AG04450 (cell line): ENCODE measurements at places on chromosomes 6 and 20.
A peak's percentile ranks its signal among the peaks of the same experiment; 100 is the strongest.

DNA sequence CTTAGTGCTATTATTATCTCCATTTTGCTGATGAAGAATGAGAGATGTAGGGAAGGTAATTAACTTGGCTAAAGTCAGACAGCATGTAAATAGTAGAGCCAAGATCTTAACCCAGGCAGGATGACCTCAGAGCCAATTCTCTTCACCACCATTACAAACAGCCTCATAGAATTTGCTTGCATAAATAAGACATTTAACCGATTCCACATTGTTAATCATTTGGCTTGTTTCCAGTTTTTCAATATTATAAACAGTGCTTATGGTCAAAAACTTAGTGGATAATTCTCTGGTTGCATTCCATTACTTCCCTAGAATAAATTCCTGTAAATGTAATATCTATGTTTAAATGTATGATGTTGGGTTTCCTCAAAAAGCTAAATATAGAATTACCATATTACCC is 19.1 kb upstream of the PRDM1 start:
- DNase-seq = no peak

DNA sequence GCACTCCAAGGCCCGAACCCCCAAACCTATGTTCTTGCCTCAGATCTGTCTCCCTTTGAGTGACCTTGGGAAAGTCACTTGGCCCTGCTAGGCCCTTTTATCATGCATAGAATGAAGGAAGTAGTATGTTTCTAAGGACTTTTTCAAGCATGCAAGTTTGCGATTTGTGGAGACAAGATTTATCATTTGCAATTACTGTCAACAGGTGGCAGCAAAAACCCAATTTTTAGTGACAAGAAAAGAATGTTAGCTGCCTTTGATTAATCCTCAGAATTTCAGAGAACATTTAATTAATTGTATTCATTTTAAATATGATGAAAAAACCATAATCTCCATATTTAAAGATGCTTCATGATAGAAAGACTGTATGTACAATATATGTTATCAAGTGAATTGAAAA is 28.3 kb upstream of the PREP start:
- peak; percentile 15 for DNase-seq

DNA sequence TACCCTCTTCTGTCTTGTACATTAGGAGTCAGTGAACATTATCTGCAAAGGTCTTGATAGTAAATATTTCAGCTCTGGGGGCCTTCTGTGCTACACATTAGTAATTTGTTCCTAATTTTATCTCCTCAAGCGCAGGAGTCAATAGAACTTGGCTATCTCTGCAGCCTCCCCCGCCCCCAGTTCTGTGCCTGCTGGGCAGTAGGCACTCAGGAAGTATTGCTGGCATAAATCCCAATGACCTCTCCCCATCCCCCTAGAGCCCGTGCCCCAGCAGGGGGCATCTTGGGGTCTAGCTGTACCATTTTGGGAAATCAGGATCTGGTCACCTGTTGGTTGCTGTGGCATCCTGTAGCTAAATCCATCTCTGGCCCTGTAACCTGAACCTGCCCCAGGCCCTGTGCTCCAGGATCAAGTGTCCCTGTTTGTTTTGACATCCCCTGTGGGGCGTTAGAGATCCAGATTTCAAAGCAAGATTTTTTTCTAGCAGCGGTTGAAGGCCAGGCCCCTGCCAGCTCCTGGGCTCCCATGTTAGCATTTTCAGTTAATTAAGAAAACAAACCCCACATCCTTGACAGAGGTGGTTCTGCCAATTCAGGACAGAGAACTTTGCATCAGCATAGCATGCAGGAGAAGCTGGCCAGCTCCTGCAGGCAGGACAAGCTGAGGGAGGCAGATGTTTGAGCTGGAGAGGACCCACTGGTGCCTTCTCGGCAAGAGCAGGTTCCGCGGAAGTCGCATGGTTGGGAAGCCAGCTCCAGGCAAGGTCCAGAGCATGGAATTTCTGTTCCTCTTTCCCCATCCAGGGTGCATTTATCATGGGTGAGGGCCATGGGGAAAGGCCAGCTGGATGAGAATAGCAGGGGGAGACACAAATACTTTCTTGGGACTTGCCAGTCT is 32.1 kb downstream of the DAAM2 start:
- no peak for DNase-seq

DNA sequence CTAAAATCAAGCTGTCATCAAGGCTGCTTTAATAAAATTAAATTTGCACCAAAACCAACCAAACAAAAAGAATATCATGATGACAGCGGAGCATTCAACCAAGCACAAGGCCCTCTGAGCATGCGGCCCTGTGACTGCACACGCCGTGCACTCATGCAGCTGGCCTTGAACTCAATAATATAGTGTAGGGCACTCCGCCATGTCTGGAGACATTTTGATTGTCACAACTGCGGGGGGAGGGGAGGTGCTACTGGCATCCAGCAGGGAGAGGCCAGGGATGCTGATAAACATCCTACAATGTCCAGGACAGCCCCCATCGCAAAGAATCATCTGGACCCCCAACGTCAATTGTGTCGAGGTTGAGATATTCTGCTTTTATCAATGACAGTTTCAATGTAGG is 9.7 kb downstream of the MOCS3 start:
- DNase-seq = no peak

DNA sequence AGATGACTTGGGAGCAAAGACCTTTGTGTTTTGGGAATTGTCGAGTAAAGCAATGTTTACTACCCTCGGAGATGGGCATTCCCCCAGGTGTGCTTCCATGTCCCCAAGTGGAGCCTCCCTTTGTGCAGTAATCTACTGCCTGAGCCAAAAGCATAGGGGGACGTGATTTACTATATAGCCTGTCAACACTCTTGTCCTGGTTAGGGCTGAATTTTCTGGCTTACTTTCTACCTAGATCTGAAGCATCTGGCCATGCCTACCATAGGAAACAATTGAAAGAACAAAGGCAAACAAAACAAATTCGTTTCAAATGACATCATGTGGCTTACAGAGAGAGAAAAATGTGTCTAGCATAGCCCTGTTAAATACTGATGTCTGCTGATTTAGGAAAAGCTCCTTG is 350.6 kb downstream of the SAMD5 start:
- no peak for DNase-seq

DNA sequence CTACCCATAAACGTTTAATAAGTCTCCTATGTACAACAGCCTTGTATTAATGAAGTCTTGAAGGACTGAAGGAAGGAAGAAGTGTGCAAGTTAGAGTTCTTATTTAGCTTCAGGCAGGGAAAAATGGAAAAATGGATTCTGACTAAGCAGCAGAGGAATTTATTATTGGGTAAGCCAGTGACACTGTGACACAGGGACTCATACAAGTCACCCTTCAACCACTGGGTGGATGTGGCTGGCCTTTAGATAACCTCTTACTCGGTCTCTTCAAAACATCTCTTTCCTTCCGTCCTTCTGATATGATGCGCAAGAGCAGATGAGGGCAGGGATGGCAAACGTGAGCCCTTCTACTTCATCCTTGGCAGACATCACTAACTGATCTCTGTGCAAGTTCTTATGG is 145.6 kb downstream of the DHX35 start:
- no peak for DNase-seq

DNA sequence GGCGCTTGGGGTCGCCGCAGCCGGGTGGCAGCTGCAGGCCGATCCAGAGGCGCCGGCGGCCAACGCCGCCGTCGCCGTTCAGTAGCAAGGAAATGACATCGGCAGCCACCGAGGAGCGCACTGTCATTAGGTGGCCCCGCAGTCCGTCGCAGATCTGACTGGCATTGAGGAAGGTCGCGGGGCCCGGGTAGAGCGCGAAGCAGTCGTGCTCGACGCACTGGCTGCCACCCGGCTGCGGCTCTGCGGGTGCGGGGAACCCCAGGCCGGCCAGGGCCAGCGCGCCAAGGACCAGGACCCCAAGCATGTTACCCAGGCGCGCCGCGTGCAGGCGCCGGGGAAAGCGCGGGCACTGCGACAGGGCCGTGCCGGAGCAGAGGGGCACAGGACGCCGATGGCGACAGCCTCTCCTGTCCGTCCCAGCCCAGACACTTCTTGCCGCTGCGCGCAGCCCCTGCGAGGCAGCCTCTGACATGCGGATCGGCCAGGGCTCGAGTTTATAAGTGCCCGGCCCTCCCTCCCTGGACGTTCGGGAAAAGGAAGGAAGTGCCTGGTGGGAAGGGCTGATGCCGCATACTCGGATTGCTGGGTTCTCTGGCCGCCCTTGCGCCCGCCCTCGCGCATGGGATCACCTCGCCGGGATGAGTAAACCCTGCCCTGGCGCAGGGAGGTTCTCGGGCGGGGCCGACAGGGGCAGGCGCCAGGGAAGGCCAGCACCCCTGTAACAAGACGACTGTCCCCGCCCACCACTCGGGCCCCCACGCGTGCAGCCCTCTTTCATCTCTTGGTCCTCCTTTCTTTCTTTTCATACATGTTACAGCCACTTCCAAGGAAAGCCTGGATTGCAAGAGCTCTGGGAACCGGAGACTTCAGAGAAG is at the start of gene THBD:
TSS of gene THBD (minus strand) at position 472 of the 875 bp plus-strand sequence. CDS start at position 304, 168 bp downstream.
- DNase-seq = no peak

DNA sequence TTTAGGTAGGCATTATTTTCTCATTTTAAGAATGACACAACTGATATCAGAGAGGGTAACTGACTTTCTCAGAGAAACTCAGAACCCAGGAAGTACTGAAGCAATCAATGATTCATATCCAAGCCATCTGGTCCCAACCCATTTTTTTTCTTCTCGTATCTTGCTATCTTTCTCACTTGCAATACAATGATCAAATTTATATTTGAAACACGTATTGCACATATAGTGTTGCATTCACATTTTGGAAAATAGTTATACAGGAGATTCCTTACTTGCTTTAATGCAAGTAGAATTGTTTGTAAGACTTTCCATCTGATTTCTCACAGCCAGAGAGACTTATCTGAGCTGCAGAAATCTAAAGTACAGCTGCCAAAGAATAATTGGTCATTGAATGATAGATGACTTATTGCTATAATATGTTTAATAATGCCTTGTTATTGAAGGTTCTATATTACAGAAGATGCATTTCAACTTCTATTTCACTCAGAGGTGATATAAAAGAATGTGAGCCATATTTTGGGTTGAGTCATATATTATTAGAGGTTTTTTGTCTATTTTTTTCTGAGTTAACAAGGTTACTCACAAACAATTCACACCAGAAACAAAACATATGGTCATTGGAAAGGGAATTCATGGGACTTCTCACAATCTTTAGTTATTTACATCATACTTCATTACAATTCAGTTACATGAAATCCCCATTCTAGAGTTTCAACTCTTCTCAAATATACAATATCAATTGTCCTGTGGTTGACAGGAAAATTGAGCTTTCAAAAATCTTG is 337.5 kb upstream of the CITED2 start:
- no peak for DNase-seq

DNA sequence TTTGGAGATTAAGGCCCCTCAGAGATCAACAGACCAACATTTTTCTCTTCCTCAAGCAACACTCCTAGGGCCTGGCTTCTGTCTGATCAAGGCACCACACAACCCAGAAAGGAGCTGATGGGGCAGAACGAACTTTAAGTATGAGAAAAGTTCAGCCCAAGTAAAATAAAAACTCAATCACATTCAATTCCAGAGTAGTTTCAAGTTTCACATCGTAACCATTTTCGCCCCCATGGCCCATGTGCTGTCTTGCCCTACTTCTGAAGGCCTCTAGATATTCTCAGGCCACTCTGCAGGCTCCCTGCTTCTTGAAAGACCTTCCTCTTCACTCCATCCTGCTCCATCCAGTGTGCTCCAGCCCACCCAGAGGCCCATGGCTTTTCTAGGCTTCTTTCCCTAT is 4.2 kb downstream of the IL17A start:
- no peak for DNase-seq

DNA sequence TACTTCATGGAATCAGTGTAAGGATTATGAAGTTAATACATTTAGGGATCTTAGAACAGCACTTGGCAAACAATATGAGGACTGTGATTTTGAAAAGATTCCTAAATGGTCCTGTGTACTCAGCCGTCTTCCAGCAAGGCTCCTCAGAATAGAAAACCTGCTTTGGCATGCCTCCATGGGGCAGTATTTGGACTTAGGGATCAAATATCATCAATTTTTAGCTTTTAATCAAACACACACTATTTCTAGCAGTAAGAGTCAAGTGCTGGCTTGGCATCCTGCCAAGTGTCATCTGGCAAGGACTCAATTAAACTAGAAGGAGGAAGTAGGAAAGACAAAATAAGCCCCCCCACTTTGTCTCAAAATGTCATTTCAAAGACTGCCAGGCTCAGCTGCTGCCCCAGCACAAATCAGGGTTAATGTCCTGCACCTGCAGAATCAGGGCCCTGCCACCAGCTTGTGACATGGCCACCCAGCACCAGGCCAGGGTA is 40.8 kb downstream of the IYD start:
- DNase-seq = no peak

GRCh38 chr6:151357758-151358436 is 33.5 kb downstream of the ZBTB2 start:
- no peak for DNase-seq

- no peak for DNase-seq
Measured at GRCh38 chr6:117906958-117907600, at the start of gene SLC35F1. SLC35F1 (plus strand) TSS chr6:117907264.

DNA sequence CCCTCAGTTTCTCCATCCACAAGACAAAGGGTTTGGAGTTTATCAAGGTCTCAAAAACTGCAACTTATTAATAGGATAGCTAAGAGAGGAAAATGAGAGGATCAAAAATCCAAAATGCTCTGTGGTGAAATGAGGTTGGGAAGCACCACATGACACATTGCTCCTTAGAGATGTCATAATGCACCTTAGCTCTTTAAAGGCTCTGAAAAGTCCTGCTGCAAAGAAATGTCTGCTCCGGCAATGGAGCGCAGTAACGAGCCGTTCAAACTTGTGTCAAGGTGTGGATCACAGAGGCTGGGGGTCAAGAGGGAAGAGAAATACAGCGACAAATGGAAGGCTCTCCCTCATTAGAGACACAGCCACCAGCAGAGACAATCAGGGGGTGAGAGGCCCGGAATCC is 53.1 kb downstream of the BMP7 start:
- no peak for DNase-seq

GRCh38 chr6:93992976-93993375 is 573.6 kb upstream of the EPHA7 start:
- no peak for DNase-seq

DNA sequence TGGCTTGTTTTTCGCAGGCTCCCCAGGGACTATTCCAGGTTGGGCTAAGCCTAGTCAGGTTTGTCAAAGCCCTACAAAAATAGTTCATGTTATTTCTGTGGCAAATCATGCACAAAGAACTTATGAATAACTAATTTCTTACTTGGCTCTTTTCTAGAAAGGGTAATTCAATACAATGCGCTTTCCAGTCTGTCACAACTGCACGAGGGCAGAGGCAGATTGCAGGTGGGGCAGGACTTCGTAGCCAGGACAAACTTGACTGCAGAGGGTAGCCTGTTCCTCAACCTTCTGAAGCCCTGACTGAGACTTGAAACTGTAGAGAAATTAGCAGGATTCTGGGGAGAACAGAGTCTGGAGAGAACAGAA is 253.5 kb downstream of the QKI start:
- no peak for DNase-seq

DNA sequence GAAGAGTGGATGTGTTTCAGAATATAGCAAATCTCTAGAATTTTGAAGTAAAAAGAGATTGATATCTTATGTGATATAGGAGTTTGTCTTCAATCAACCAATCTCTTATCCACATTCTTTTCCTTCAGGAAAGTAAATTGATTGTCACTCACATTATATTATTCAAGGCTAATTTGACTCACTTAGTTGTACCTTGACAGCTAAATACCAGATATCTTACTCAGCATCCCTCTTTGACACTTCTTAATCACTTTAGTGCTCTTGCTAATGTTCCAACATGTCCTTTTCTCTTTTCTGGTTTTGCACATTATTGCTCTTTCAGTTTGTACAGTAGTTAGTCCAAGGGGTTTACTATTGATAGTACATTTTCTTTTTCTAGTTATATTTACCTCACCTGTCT is 286.9 kb upstream of the PTCHD4 start:
- no peak for DNase-seq

- DNase-seq = no peak
Measured at GRCh38 chr6:90891355-90891754, 304.5 kb upstream of the MAP3K7 start.
